ENCODE measurements at places on chromosomes 4 and X.

DNA sequence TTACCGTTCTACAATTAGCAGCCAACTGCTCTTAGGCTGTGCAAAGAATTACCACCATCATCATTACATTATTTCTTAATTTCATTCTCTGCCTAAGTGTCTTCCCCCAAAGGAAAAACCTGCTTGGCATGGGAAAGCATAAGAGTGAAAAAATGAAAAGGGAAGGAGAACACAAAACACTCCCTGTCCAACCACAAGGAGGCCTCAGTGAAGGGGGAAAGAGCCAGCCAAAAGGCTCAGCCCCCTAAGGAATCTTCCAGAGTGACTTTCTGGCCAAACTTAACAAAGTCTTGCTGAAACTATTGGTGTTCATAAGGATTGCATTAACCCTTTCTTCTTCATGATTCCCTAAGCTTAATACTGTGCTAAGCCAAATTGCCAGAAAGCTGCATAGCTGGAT, 287.4 kb downstream of the SMARCA1 start:
- no peak for DNase-seq

DNA sequence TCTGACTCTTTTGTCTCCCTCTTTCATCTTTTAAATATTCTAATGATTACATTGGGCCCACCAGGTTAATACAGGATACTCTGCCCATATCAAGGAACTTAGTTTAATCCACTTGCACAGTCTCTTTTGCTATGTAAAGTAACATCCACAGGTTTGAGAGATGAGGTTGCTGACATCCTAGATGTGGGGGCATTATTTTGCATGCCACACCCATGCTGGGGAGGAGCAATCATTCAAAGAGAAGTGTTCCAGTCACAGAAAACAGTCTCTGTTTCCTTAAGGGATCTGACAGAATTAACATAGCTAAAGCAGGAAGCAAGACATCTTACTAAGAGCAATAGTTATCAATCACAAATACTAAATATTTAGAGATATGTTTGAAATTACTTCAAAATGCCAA, 11.5 kb upstream of the TRAM1L1 start:
- no peak for DNase-seq

DNA sequence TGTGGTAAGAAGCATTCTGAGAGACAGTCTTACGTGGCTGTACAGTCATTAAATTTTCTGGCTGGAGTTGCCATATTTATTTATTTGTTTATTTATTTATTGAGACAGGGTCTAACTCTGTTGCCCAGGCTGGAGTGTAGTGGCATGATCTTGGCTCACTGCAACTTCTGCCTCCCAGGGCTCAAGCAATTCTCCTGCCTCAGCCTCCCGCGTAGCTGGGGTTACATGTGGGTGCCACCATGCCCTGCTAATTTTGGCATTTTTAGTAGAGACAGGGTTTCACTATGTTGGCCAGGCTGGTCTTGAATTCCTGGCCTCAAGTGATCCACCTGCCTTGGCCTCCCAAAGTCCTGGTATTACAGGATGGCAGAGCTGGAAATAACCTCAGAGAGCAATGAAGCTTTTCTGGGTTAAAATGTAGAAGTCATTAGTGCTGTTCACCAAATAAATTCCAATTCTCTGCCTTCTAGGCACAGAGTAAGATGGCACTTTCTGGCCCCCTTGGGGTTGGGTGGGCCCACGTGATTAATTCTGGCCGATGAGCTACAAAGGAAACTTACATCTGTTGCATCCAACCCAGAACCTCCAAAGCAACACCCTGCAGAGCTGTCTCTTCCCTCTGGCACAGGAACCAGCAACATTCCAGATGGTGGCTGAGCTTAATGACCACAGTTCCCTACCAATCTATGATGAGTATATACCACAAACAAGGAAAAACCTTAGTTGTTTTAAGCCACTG, 4.5 kb downstream of the MRFAP1 start:
- no peak for DNase-seq

- no peak for DNase-seq
These were observed 50.8 kb downstream of the PPEF1 start for GRCh38 chrX:18757956-18758932.

DNA sequence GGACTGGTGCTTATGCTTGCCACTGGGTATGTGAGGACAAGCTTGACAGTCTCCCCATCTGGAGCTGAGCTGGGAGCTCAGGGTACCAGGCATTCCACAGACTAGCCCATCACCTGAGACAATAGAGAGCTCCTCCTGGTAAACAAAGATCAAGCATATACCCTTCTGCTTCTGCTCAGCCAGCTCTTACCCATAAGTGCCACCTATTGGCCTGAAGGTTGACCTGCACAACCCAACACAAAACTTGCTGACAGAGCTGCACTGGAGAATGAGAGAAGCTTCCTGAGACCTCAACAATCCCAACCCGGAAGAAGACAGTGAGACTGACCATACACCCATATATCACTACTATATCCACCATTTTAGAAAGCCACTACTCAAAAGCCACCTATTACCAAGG, 1049.2 kb upstream of the INTU start:
- DNase-seq: no peak

- DNase-seq: no peak
These were observed 25.1 kb upstream of the MXD4 start for GRCh38 chr4:2286904-2287593.

GRCh38 chrX:33840176-33840575, 291.9 kb downstream of the FAM47A start:
- no peak for DNase-seq

GRCh38 chr4:71980976-71981375, 50.8 kb upstream of the NPFFR2 start:
- DNase-seq: no peak

- DNase-seq: no peak
These were observed 1.4 kb downstream of the GATA1 start for GRCh38 chrX:48787505-48788443.

DNA sequence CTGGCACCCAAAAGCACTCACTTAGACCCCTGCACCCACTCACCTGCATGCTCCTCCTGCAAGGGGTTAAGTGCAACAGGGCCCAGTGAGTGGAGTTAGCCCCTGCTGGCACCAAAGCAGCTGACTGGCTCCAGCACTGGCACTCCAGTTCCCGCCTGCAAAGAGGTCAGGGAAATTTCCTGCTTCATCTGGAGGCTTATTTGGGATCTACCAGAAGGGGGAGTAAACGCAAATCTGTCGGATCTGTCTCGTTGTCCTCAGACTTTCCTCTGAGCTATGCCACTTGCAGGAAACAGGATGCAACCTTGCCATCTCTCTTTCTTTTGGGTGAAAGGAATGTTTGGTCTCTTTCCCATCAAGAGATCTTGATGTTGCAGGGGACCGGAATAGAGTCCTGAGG, 435.6 kb downstream of the PCDH10 start:
- no peak for DNase-seq

GRCh38 chr4:88630756-88631155, 38.5 kb downstream of the HERC3 start:
- no peak for DNase-seq

DNA sequence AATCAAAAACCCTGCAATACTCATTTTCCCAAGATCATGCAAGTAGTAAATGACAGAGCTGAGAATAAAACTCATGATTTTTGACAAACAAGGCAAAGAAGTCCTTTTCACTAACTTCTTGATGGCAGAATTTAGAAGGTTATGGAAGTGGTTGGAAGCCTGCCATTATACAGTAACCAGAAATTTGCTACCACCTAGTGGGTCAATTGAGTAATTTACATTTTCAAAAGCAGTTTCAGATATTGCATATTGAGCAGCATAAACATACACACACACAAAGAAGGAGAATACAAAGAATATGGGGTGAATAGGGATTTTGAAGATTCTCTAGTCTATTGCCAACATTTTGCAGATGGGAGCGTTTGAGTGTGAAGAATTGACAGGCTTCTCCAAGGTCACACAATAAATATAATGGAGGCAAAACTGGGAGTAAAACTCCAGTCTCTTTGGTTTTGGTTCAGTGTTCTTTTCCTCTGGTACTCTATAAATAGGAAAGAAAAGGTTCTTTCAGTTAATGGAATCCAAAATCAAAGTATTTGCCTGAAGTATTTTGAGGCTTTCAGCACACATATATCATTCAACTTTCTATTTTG, 70.2 kb downstream of the GC start:
- DNase-seq: peak; percentile 16

DNA sequence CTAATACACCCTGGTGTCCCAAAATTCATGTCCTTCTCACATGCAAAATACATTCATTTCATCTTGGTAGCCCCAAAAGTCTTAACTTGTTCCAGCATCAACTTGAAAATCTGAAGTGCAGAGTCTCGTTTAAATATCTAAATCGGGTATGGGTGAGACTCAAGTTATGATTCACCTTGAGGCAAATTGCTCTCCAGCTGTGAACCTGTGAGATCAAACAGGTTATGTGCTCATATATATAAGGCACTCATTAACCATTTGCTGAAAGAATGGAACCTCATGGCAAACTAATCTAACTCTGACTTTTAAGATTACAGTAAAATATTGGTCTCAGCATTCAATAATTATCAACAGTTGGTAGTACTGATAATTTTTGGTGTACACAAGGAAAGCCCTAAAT, 55.5 kb downstream of the PDLIM5 start:
- DNase-seq: no peak

- no peak for DNase-seq
These were observed at the start of gene DLG3 for GRCh38 chrX:70444326-70444945. DLG3 (plus strand) TSS chrX:70444835; CDS start chrX:70445202, 367 bp downstream.

- DNase-seq: no peak
These were observed 3.1 kb upstream of the MSX1 start for GRCh38 chr4:4856071-4857000.

DNA sequence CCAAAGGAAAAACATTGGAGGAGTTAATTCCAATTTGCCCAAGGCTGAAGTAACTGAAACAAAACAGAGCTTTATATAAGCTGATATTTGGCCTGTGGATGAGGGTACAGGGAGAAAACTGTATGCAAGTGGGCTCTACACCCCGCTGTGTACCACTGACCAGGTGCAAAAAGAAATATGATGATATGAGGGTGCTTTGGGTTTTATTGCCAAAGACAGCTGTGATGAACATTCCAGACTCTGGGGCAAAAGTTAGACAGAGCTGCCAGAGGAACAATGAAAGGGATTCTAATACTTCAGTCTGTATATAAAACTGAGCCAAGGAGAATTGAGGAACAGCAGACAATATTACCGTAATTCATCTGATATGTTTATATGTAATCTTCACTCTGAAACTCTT, 117.4 kb downstream of the MID1 start:
- DNase-seq: no peak

GRCh38 chr4:168722391-168722790, 225.5 kb downstream of the PALLD start:
- DNase-seq: no peak

GRCh38 chr4:183326853-183327252, 4.6 kb upstream of the CLDN24 start:
- DNase-seq: no peak

DNA sequence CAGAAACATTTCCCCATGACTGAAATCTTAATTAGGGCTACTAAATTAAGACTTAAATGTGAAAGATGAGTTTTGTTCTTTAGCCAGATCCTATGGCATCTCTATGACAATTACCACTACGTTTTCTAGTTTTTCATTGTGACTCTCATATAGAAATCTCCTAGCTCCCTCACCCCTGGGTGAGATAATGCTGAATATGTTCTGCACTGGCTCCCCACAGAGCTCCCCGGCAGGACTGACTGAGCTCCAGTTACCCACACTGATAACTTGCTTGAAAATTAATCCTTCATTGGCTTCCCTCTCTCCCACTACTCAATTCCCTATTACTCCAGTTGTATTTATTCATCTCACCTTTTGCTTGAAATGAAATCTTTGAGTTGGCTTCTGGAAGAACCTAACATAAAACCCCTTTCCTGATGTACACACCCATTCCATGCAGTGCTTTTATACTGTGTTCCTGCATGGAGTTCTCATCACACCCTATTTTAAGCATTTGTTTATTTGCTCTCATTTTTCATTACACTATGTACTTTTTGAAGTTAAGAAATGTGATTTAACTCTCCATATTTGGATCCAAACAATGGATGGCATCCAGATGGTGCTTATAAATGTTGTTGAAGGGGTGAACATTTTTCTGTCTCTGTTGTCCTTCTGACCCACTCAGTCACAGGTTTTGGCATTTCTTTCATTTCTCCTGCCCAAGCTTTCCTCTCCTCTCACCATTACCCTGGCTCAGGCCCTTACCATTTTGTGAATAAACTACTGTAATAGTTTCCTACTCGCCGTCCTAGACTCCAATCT, 623.4 kb downstream of the SPRY1 start:
- no peak for DNase-seq
